Stimulated activated CD4-positive, alpha-beta T cell treated with anti-CD3 and anti-CD28 coated beads, Interleukin-4, amount 100 ng/mL, for 1 hour (primary cell): ENCODE measurements at places on chromosomes 6 and 20.

GRCh38 chr6:1858196-1858595 is 248.5 kb downstream of the FOXC1 start:
- DNase-seq, result no peak

GRCh38 chr20:51529081-51529681 is 13.3 kb downstream of the NFATC2 start:
- DNase-seq, result peak; percentile 61

DNA sequence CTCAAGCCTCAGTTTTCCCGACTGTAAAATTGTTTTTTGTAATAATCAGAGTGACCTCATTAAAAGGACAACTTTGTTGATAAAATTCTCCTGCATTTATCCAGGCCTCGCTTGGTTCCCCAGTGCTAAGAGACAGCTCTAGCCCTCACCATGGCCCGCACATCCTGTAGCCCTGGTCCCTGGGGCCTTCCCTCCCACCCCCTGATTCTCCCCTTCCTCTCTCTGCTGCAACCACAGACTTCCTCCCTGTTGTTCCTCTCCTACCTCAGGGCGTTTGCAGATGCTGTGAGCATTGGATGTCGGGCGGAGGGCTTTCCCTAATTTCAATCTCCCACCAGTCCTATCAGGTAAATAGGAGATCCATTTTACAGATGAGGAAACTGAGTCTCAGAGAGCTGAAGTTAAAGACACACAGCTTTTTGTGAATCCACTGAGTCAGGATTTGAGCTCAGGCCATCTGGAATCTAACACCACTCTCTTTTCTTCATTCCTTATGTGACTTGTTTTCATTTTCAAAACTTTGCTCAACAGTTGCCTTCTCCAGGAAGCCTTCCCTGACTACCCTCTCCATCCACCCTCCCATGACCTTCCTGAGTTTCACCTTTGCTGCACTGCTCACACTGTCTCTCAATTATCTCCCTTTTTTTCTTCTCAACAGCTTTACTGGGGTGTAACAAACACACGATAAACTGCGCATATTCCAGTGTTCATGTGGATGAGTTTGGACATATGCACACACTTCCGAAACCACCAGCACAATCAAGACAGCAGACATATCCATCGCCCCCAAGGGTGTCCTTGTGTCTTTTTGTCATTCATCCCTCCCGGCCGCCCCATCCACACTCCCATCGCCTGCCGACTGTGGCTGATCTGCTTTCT is 107.1 kb downstream of the CEBPB start:
- no peak for DNase-seq

DNA sequence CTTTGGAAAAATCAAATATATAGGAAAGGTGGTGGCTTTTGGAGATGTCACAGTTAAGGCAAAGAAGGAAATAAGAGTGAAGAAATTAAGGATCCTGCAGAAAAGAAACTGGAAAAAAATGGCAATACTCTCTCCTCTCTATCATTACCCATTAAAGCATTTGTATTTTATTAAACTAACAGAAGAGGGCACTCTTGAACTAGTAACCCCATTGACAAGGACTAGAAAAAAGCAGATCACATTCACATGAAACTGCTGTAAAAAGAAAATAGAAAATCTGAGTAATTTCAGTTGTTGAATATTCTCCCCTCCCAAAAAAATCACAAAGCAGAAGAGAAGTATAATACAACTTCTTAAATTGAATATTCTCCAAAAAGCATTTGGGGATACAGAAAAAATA is 104.1 kb upstream of the SLC35B3 start:
- DNase-seq, result no peak

DNA sequence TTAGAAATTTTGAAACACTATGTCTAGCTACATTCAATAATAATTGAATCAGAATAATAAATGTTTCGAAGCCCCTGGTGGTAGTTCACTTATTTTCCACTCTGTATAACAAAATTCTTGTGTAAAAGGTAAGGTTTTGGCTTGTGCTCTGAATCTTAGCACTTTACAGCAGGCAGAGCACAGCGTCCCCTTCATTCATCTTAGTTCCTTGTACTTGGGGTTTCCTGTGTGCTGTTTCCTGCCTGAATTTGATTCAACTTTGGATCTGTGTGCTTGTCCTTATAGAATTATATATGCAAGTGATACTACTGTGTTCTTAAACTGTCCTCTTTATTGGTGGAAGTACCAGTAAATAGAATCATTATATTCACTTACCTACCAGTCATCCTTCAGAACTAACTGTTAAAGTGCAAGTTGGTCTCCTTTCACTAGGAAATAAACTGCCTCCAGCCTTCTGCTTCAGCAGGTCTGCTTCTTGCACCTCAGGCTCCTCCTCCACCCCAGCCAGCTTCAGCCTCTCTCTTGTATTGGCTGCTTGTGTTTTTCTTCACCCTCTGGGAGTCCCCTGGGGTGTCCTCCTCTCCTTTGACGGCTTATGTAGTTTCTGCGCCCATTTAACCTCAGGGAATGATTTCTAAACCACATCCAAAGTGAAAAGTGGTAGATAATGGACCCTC is 28.8 kb upstream of the TULP4 start:
- DNase-seq, result no peak

GRCh38 chr6:156174031-156174890 is 602.9 kb upstream of the ARID1B start:
- no peak for DNase-seq

DNA sequence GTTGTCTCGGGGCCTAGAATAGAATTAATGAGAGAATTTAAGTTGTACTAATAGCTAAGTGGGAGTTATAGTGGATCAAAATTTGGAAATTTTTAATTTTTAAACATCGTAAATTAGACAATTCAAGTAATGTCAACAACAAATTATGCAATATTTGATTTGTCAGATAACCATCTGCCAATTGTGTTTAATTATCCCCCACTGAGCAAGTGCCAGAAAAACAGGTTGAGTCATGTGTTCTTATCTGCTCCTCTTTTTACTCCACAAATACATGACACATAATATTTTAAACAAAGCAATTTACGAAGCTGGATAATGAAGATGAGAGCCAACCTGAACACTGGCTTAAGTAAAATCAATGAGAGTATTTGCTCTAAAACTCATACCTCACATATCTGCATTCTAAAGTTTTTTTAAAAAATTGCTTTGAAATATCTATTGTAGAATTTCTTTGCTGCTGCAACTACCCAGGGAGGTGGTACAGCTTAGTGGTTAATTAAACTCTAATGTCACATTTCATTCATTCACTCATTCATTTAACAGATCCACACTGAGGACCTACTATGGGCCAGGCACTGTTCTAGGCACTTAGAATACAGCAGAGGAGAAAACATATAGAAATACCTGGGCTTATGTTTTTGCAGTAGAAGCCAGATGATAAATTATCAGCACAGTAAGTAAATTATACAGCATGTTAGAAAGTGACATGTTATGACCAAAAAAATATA is 57.1 kb upstream of the MAP7 start:
- no peak for DNase-seq

- no peak for DNase-seq
These were observed 117.8 kb downstream of the SLC23A2 start for GRCh38 chr20:4883546-4883945.

- DNase-seq, result no peak
These were observed 34.0 kb upstream of the SEC63 start for GRCh38 chr6:107991772-107992550.

- DNase-seq, result no peak
These were observed 26.5 kb upstream of the MYCT1 start for GRCh38 chr6:152671171-152671570.

DNA sequence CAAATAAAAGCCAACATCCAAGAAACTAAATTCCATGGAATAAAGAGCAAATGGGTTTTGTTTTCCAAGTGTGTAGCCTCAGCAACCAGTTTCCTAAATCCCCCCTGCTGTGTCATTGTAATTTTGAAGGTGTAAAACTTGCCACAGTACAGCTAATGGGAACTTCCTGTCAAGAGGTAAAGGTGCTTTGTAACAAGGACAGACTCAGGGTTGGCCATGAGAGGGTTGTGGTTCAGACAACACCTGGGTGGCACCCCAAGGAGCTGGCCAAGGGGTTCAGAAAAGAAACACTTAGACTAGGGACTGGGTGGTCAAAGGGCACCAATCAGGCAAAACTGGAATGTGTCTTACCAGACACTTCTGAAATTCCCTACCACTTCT is 52.4 kb upstream of the LYRM2 start:
- DNase-seq, result no peak

DNA sequence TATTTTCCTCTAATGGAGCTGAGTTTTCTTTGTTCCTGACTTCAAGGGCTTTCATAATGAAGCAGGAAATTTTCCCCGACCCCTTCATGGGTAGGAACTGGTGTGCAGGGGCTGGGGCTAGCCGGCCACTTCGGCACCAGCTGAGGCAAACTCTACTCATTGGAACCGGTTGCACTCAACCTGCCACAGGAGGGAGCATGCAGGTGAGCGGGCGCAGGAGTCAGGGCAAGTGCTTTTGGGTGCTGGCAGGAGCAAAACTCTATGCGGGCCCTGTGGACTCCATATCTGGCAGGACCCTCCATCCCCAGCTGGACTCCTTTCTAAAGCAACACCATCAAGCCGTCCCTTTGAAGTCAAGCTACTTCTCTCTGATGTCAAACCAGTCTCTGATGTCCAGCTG is 244.2 kb downstream of the EPM2A start:
- DNase-seq, result no peak

DNA sequence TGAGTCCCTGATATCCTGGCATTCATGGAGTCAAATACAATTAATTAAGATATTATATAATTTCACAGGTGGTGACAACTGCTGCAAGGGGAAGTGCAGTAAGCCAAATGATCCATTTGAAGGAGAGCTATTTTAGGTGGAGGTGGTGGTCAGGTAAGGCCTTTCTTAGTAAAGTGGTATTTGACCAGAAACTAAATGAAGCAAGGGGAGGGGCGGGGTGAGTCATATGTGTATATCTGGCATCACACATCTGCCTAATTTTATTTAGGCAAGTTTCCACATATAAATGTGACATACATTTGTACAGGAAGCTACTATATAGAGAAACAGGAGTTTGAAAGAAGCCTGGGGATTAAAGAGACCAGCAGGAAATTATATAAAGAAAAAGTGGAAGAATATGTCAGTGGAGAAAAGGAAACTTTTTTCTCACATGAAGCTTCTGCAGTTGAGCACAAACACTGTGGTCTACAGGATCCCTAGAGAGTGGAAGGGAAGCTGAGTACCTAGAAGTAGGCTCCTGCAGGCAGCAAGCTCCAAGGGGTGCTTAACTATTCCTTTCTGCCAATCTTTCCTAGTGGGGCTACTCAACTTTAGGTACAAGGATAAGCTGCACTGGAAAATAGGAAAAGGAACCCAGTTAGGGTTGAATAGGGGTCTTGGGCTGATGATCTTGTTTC is 99.6 kb downstream of the OGFRL1 start:
- DNase-seq, result no peak

DNA sequence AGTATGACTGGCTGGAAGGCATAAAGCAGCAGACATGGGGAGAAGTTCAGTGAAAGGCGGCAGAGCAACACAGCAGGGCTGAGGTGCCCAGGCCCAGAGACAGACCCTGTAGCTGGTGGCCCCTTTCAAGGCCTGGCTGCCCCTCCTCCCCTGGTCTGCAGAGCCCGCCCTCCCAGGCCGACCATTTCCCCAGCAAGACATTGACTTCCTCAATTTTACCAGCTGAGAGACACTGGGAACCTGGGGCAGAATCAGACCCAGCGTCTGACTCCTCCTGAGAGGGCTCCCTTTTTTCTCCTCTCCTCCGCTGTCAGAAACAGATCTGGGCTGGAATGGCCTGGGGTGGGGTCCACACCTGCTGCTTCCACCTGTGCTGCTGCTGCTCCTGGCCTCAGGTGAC is at the start of gene TREML4:
TSS of gene TREML4 (plus strand) at position 254 of the 400 bp plus-strand sequence. CDS start at position 333, 79 bp downstream.
- DNase-seq, result no peak

- no peak for DNase-seq
These were observed 151.1 kb upstream of the B3GAT2 start for GRCh38 chr6:71107911-71108420.

DNA sequence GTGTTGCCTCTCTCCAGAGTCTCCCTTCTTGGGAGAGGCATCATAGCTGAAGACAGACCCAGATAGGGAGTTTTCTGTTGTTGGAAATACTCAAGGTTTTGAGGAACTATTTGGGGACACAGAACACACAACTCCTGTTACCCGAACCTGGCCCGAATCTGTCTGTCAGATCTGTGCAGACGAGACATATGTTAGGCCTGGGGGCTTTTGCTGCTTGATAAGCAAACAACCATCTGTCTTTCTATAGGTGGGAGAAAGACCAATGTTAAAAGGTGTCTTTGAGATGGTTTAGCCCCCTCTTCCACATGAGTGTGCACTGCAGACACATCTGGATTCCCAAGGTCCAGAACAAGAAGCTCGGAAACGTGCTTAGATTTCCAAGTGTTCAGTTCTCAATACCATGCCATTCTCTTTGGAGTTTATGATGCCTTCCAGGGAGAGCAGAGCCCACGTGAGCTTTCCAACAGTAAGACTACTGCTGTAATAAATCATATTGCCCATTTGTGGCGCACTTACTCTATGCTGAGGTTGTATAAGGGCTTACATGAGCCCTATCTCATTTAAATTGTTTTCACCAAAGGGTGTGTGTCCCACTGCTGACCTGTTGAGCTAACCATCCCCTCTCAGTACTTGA is 3.8 kb upstream of the STX16 start:
- DNase-seq, result no peak

DNA sequence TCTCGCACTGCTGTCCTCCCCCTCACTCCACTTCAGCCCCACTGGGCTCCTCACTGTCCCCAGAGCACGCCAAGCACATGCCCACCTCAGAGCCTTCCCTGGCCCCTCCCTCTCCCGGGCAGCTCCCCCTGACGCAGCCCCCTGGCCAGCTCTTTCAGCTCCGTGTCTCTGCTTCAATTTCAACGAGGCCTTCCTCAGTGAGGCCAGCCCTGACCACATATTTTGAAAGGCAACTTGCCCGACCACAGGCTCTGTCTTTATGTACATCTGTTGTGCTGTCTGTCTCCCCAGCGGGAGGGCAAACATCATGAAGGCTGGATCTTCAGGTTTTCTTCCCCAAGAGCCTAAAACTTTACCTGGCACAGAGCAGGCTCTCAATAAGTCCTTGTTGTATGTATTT is 44.6 kb downstream of the JPH2 start:
- no peak for DNase-seq

GRCh38 chr20:17538517-17539170 is 7.5 kb upstream of the BFSP1 start:
- no peak for DNase-seq

DNA sequence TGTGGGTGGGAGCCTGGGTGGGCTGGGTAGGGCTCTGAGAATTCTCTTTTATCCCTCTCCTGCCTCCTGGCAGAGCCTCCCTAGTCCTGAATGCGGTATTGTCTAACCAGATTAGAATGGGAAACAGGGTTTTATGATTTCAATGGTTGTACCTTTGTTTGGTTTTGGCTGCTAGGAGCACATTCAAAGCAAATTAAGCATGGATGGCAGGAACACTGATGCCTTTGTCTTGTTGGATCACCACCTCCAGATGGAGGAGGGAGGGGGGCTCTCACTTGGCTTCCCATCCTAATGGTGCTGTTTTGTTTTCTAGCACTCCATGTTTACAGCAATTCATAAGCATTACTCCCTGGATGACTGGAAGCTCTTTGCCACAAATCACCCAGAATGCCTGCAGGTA is 11.6 kb downstream of the GMPR start:
- DNase-seq, result no peak

GRCh38 chr6:16241321-16241689 is 2.9 kb downstream of the GMPR start:
- no peak for DNase-seq

- peak; percentile 26 for DNase-seq
These were observed 14.4 kb upstream of the HLA-DQA1 start for GRCh38 chr6:32622545-32623401.

GRCh38 chr6:79504372-79504771 is 32.9 kb downstream of the LCA5 start:
- DNase-seq, result no peak
